Activated CD4-positive, alpha-beta T cell treated with anti-CD3 and anti-CD28 coated beads, Interleukin-2, amount 50 U/mL, for 48 hours (primary cell): ENCODE measurements at places on chromosomes 2 and 18.

DNA sequence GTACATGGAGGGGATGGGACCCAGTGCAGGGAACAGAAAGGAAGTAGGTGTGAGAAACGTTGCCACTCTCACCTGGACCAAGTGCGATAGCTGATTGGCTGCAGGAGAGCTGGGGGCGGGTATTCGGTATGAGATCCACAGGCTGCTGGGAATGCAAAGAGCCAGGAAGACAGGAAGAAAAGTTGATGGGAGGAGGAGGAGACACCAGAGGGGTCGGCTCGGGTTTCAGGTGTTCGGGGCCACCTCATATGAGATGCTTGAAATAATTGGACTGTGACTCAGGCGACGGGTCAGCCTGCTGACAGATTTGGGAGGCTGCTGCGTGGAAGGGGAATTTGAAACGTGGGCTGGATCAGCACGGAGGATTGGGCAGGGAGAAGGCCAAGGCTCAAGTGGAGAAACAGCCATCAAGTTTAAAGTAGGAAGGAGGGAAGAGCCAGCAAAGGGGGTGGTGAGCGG, 65.1 kb downstream of the MRPS9 start:
- DNase-seq = no peak

DNA sequence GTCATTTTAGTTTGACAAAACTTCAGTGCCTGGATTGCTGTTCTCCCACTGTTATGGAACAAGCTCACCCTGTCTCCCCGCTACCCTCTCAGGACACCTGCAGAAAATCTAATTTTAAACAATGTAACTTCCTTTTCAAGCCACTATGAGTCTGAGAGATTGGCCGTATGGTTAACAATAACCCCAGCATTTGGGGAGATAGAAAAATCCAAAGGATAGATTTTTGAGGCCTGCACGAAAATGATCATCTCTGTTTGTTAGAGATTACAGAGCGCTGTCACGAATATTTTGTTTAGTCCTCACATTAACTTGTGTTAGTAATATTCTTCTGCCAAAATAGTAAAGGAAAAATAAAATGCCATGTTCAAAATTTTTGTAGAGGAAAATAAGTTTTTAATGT, 24.7 kb downstream of the CAB39 start:
- DNase-seq = no peak

GRCh38 chr2:220293966-220294365, 666.5 kb downstream of the SLC4A3 start:
- no peak for DNase-seq

- DNase-seq = no peak
Measured at GRCh38 chr2:55235724-55236538, 3.4 kb downstream of the RPS27A start.

GRCh38 chr2:138827426-138828054, 47.4 kb upstream of the NXPH2 start:
- no peak for DNase-seq

GRCh38 chr2:12051831-12052230, 305.4 kb downstream of the LPIN1 start:
- no peak for DNase-seq

GRCh38 chr18:63753676-63754075, 21.5 kb upstream of the SERPINB7 start:
- no peak for DNase-seq

GRCh38 chr2:54158311-54158710, 42.9 kb downstream of the ACYP2 start:
- no peak for DNase-seq

- no peak for DNase-seq
Measured at GRCh38 chr2:158120664-158121641, 19.3 kb downstream of the UPP2 start.

DNA sequence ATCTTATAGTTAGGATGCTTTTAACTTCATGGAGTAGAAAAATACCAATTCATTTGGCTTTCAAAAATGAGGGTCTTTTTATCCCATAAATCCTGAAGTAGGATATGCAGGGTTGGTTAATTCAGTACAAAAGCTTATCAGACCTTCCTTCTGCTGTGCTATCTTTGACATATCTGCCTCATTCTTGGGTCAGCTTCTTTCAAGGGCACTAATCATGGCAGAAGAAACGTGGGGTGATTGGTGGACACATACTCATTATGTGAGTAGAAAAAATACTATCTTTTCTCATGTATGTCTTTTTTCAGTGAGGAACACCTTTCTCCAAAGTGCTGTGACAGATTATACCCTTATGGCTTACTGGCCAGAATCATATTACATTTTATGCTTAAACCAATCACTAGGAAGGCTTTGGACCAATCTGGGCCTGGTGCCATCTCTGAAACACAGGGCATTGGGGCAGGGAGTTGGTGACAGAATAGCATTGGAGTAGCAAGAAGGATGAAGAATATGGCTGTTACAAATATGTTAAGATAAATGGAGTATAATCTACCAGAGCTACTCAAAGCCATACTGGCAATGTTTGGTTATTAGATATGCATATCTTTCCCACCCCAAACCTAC, 10.1 kb downstream of the UGP2 start:
- no peak for DNase-seq

DNA sequence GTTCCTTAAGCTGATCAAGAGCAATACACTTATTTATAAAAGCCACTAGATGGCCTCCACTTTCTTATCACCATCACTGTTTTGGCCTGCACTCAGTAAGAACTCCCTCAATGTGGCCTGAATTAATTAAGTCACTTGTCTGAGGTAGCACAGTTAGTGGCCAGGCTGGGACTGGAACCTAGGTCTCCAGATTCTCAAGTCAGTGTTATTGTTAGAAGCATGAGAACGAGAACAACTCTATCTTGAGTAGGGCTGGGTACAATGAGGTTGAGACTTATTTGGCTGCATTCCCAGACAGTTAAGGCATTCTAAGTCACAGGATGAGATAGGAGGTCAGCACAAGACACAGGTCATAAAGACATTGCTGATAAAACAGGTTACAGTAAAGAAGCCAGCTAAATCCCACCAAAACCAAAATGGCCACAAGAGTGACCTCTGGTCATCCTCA, 115.8 kb downstream of the SS18 start:
- no peak for DNase-seq

- DNase-seq = no peak
Measured at GRCh38 chr2:26450031-26450635, 27.8 kb downstream of the OTOF start.

GRCh38 chr2:37720533-37721200, 49.2 kb upstream of the CDC42EP3 start:
- DNase-seq = no peak

- no peak for DNase-seq
Measured at GRCh38 chr2:107986278-107987217, at the start of gene SLC5A7. TSS of gene SLC5A7 (plus strand) at chr2:107986524. CDS start at chr2:107988156, 1,632 bp downstream.

DNA sequence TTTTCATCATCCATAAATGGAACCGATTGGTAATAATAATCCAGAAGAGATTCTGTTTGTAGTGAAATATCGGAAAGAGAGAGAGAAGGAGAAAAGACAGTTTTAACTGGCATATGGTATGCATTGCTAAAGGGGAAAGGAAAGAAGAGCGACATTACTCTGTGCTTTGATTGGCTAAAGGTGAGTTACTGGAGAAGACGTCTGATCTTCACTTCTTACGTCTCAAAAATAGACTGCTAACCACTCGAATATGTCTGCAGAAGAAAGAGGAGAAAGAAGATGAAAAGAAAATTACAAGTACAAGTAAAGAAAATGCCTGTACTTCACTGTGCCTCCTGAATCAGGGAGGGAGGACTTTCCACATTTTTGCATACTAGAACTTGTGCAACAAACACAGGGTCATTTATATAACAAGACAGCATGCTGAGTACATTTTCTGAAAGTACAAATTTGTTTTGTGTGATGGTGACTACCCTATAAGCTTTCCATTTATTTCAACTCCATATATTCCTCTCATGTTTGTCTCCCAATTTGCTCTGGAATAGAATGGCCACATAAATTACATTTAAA, 787.2 kb downstream of the RNF144A start:
- no peak for DNase-seq

DNA sequence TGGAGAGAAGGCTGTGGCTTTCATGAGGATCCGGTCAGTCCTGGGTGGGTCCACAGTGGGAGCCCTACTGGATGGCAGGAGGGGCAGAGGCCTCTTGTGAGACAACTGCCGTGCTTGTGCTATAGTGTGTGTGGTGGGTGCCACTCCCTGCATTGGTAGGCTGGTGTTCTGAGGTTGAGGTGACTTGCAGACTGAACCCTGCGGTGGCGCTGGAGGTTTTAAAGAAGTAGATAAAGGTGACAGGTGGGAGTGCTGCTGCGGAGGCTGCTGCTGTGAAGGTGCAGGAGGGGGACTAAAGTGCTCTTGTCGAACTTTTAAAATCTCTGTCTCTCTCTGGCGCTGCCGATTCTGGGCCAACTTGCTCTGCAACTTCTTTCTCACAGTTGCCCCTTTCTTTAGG, 29.7 kb downstream of the INO80D start:
- no peak for DNase-seq

- DNase-seq = no peak
Measured at GRCh38 chr2:136765256-136766072, at the start of gene THSD7B. TSS of gene THSD7B (plus strand) at chr2:136765545. CDS start at chr2:136882179, 116,634 bp downstream.
